ENCODE measurements at places on chromosomes 16 and 17.

- no peak for DNase-seq
Observed at GRCh38 chr17:61453566-61454380, 1.6 kb downstream of the TBX4 start.

DNA sequence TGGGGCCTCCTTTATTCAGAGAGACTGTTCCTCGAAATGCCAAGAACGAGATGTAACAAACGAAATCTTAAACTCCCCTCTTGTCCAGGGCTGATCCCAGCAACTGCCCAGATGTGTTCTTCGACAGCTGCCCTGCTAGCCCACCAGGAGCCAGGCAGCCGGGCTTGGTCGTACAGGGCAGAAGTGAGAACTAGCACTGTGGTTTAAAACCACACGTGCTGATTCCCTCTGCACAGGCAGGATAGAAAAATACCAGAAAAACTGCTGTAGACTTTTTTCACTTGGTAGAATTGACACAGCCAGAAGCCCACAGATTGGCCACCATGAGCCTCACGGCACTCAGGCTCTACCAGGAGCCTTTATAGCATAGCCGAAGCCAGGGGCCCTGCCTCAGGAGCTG lies 33.1 kb downstream of the PLD6 start:
- no peak for DNase-seq

GRCh38 chr16:65767125-65767524 lies 599.4 kb upstream of the CDH5 start:
- DNase-seq, result no peak

DNA sequence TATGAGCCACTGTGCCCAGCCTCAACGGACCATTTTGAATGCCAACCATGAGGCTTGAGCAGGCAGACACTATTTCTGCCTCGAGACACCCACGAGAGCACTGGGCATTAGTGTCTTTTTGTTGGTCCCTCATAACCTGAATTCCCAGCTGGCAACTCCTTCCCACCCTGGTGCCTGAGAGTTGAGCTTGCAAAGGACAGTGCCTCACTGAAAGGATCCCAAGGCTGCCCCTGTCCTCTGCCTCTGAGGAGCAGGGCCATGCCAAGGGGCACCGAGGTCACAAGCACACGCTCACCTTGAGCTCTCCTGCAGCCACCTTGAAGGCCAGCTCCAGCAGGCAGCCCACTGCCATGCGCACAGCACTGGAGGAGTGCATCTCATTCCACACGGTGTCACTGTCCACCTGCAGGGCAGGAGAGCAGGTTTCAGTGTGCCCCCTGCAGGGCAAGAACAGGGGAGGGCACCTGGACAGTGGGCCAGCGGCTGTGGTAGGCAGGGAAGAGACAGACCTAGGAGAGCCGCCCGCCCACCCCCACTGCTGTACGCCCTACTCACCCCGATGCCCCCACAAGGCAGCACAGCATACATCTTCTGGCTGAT lies 12.8 kb downstream of the G6PC3 start:
- no peak for DNase-seq

DNA sequence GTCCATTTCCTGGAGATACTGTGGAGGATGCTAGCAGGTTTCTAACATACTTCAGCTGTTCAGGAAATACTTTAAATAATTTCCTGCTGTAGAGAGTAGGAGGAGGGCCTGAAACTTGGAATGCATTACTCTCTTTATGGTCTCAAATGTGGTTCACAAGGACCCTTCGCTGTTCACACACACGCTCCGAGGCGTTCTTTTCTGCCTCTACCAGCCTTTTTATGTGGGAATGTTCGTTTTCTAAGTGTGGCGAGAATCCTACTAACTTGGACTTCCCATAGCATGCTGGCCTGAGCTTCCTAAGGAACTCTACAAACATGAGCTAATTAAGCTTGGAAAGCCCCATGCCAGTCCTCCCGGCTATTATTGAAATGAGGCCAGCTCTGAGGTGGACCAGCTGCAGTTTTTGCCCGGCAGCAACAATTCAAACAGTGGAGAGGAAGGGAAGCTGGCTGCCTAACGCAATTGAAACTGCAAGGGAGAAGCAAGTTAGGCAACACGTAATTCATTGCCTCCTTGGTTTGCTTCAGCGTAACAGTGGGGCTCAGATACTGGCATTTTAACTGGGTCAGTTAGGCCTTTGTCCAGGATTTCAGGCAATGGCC lies 18.9 kb downstream of the KPNA2 start:
- DNase-seq, result peak; percentile 80

- DNase-seq, result no peak
Observed at GRCh38 chr16:74844041-74844980, 69.7 kb upstream of the FA2H start.
